ENCODE measurements at places on chromosomes 2 and 18.

- no peak for DNase-seq
Observed at GRCh38 chr2:30338475-30338874, 107.1 kb downstream of the LBH start.

DNA sequence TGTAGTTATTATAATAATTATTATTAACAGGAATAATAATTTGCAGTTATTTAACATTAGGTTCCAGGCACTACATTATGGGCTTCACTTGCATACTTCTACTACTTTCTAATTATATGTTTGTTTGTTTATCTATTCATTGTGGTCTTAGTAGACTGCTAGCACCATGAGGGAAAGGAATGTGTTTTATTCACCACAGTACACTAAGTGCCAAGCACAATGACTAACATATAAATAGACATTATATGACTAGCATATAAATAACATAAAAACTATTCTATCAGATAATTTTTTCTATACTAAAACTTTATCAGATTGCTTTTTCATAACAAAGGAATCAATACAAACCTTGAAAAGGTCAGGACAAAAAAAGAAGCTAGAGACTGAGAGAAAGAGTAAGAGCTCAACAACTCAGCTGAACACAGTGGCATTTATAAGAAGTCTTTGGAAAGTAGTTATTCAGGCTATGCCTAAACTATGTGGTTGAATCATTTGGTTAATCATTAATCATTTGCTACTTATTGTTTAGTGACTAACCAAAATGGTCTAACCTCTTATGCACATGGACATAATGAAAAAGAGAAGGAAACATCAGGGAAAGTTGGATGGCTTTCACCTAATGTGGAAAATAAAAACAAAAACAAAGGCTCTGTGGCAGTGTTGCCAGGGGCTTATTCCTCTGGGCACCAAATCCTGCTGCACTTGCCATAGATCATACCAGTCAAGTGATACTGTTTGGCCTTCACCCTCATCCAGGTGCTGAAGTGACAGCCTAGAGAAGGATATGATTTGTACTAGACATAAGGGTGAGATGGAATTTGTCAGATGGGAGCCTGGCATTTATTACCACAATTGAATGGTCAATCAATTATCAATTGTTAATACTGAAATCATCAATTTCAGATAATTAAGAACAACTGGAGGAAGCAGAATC, 174.9 kb downstream of the ETAA1 start:
- DNase-seq, result no peak

DNA sequence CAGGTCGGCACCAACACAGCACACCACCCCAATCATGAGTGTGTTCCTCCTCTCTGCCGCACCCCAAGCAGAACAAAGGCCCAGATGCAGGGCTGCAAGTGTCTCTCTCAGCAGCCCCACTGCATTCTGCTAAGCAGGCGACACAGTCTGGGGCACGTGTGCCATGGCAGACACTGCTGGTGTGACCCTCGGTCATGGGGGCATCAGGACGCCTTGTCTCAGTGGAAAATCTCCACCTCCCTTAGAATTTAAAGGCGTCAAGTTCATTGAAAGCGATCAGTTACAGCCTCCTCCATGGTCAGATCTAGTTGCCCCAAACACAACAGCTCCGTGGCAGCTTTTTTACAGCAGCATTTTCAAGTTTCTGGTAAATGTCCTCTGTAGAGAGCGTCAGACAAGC, 57.2 kb downstream of the ADNP2 start:
- DNase-seq, result no peak

- peak; percentile 13 for DNase-seq
Observed at GRCh38 chr2:24708537-24709152, 84.5 kb downstream of the PTRHD1 start.

GRCh38 chr18:34592961-34593382, 117.1 kb upstream of the DTNA start:
- peak; percentile 50 for DNase-seq

GRCh38 chr2:1572638-1573037, 159.4 kb downstream of the TPO start:
- DNase-seq, result no peak

- no peak for DNase-seq
Observed at GRCh38 chr2:56449002-56449431, 265.2 kb downstream of the CCDC85A start.

All from DMS153 (cell line).